ENCODE measurements at places on chromosomes 7 and 10.

- no peak for DNase-seq
Observed at GRCh38 chr10:122560279-122560804, at the start of gene DMBT1. DMBT1 (plus strand) TSS chr10:122560754; CDS start chr10:122560771, 17 bp downstream.

- DNase-seq: no peak
Observed at GRCh38 chr7:92783260-92784201, 52.8 kb downstream of the CDK6 start.

DNA sequence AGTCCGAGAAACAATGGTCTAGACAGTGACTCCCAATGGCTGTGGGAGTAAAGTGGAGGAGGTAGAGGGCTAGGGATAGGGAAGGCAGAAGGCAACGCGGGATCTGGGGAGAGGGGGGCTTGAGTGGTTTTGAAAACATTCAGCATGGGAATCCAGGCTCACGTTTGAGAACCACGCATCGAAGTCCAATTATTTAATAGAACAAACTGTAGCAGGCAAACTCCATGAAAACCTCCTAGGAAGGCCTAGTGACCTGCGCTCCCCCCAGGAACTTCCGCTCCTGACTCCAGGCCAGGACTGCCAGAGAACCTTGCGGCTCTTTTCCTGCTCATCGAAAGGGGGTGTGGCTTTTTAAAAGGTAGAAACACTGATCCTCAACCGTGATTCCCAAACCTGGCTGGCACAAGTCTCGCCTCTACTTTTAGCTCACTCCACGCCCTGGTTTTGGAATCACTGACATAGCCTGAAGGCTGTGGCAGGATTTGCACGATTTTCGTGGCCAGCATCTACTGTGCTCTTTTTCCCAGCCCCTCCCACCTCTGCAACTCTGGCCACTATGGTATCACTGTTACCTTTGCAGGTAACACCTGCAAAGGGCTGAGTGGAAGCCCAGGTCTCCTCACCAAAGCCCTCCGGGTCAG, 43.4 kb downstream of the MYOF start:
- no peak for DNase-seq

- no peak for DNase-seq
Observed at GRCh38 chr10:3018247-3018646, 49.1 kb upstream of the PFKP start.

DNA sequence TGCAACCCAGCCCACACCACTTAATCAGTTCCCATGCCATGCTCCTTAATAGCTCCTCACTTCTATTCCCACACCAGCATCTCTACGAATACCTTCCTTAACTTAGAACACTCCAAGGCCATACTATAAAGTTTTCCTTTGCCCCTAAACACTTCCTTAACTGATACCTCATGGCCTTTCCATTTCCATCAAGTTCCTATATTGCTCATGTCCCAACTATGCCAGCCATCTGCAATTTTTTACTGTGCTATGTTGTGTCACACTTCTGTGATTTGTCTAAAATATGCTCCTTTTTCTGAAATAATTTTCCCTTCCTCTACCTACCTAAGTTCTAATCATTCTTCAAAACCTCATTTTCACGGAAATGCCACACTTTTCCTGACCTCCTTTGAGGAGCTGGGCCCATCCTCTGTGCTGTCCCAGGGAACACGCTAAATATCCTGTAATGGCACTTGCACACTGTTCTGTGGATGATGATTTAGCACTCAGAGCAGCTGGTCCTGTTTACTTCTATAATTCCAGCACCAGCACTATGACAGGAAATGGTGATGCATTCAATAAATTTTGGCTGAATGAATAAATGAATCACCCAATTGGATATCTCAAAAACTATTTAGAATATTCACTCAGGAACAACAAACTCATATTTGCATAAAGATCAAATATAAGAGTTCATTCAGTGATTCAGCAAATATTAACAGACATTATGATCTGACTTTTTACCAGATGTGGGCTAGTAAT, 266.5 kb upstream of the HGF start:
- DNase-seq: no peak

DNA sequence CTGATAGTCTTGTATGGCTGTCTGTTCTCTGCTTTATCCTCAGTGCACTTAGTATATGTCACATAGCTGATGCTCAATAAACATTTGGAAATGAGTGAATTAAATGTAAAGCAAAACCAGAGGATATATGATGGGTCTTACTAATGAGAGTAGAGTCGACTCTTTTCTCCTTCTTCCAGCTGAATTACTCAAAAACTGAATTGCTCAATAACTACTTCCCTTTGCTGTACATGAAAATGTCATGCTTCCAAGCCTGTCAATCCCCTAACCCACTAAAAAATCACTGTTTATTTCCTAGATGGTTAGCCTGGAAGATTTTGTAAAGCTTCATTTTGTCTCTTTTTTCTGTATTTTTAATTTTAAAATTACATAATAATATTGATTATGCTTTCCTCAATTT, 88.0 kb downstream of the OR13A1 start:
- DNase-seq: no peak

DNA sequence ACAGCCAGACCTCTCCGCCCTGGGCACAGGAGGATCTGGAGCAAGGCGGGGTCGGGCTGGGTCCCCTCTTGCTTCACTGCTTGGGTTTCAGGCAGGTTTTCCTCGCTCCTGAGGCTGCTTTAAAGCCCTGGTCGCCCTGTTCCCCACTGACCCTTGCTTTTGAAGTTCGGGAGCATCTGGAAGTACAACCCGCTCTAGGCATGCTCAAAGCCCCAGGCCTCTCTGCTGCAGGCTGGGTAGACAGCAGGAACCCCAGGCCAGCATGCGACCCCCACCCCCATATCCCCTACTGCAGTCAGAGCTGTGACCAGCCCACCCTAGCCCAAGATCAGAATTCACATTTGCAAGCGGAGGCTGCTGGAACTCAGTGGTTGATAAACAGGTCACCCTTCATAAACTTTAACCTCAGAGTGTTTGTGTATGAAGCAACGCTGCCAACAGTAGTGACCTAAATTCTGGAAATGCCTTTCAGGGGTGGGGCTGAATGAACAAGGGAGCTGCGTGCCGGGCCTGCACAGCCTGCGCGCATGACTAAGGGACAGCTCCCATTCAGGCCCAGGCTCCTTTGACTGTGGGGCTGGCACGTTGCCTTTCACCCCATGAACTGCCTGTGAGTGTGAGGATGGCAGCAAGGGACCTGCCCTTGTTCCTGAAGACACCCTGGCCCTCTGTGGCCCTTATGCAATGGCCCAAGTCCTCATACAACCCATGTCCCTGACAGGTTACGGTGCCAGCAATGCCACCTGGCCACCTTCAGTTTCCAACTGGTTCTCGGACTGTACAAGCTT, 52.5 kb downstream of the PROSER2 start:
- no peak for DNase-seq

GRCh38 chr10:93097386-93097785, 23.7 kb downstream of the CYP26A1 start:
- DNase-seq: no peak

DNA sequence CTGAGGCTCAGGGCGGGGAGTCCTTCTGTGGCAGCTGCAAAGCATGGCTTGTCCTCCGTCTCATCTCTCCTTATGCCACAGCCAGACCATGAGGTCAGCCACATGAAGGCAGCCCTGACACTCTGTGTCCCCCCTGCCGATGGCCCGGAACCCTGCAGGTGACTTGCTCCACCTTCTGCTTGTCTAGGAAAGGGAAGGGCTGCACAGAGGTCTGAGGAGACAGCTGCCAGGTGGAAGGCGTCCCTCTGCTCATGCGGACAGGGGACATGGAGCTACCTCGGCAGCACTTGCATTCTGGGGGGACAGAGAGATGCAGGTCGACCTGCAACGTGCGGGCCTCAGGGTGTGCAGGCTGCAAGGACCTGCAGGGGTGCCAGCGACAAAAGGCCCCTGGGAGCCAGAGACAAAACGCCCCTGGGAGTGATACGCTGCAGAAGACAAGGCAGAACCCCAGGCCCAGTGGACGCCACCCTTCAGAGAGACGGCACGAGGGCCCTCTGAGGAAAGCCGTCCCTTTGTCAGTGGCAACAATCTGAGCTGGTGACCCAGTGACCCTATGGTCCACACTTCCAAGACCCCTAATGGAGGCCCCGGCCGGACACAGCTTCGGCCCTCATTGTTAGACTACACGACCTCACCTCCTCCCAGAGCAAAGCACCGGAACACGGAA, 205.2 kb upstream of the PPP2R2D start:
- DNase-seq: no peak

DNA sequence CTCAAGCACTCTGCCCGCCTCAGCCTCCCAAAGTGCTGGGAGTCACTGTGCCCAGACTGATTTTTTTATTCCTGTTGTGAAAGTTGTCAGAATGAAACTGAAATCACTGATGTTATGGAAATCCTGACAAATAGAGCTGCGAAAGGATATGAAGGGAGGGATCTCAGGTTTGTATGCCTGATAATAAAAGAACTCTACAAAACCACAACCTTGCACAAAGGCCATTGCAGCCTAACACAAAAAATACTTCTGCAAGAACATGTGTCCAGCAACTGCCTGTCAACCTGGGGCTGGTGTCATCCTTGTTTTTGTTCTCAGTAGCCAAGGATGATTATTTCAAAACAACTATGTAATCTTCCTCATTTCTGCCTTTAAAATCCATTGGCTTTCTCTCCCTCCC, 126.1 kb downstream of the NEBL start:
- DNase-seq: no peak

GRCh38 chr7:104814671-104815400, 199.2 kb upstream of the KMT2E start:
- DNase-seq: no peak

Measured in putamen (tissue), 1 donor.